ENCODE measurements at places on chromosomes 11 and 22. TPM values are rescaled to one million over a fixed set of nuclear protein-coding genes. Genes with fewer than 3 reads are reported as not detected.

GRCh38 chr22:43886231-43886630 is 5.6 kb downstream of the PNPLA5 start:
- no peak for DNase-seq

DNA sequence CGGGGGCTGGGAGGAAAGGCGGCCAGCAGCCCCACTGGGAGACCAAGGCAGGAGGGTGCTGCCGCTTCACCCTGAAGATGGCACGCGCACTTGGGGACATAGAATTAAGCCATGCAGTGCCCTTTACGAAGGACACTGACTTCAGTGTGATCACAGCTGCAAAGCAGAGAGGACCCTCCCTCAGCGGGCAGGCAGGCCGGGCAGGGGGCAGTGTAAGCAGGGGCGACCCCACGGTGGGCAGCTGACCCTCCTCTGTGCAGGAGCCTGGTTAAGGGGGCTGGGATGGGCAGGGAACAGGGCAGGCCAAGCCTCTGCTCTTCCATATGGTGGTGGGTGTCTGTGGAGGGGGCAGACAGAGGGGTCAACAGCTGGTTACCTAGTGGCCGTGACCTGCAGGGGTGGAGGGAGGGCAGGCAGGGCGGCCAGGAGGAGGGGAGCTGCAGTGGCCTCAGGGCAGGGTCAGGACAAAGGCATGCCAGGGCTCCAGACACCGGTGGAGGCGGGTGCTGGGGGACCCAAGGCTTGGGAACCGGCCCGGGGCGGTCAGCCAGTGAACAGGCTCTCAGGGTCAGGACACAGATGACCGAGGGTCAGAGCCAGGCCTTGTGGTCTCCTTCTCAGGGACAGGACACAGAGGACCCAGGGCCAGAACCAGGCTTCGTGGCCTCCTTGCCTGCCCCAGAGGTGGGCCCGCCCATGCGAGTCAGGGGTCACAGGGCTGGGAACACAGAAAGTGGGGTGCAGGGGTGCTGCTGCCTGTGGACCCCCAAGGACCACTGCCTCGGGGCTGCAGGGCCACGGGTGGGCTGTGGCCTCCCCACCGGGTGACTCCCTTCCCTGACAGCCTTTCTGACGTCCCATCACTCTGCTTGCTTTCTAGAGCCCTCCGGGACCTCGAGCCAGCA is 7.2 kb downstream of the LMNTD2 start:
- DNase-seq, result no peak

DNA sequence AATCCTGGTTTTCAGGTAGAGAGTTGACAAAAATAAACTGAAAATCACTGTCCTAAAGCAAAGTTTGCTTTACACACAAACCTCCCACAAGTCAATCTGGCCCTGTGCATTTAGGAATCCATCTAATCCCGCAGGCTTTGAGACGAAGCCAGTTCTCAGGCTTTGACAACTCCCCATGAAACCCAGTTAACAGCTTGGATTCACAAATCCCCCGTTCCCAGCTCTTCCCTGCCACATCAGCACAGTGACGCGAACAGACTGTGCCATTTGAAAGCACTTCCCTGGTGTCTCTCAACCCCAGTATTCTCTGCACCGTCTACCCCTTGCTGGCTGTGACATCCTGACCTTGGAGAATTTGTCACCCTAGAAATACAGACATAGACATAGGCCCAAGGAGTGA is 117.8 kb downstream of the OPCML start:
- no peak for DNase-seq

GRCh38 chr22:43110927-43111623 is 525 bp downstream of the BIK start:
- no peak for DNase-seq

DNA sequence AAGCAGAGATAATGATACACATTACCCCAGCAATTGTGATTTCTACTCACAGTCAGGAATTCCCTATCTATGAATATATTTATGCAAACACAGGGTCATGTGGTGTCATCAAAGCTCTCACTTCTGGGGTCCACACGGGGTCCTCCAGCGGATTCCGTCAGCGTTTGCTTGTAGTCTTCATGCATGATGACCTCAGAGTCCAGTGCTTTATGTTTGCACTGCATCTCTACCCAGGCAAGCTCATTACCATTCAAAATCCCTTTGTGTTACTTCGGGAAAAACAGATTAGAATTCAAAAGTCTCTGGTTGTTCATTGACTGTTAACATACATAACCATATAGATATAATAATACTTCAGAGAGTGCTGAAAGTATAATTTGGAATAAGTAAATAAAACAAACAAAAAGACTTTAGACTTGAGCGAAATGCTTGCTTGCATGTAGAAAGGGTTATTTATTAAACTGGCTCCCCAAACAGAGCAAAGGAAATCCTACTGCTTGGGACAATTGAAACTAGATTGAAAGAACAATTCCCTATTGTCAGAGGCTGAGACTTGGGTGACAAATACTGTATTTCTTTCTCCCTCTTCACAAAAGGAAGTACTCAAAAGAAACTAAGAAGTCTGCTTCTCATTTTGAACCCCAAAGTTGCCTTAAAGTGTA is 423.1 kb downstream of the ETS1 start:
- DNase-seq, result no peak

GRCh38 chr11:44559207-44559939 is 6.1 kb upstream of the CD82 start:
- DNase-seq, result no peak

DNA sequence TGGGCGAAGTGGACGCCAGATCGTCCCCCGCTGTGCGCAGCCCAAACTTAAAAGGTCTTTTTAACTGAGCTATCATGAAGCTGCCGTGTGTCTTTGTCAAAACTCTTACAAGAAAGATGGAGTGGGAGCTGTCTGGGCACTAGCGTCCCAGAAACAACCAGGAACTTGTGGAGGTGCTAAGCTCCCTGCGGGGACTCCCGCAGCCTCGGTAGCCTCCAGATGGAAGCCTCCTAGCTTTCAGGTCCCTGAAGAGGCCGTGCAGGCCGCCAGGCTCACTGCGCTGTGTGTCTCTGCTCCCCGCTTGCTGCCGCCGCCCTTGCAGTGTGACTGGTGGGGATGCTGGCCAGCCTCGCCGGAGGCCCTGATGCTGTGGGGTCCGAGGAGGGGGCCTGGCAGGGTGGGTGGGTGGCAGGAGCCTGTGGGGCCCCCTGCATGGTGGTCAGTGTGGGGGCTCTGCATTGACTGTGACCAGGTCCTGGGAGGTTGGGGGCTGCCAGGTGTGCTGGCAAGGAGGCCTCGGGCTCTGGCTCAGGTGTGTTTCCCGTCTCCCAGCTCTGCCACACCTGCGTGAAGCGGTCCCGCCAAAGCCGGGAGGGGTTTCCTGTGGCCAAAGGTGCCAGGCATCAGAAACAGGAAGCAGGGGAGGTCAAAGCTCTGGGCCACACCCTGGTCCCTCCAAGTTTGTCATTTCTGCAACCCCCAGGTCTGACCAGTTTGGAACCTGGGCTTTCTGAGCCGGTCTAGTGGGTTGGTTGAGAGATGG is 1.2 kb downstream of the TRABD start:
- no peak for DNase-seq

DNA sequence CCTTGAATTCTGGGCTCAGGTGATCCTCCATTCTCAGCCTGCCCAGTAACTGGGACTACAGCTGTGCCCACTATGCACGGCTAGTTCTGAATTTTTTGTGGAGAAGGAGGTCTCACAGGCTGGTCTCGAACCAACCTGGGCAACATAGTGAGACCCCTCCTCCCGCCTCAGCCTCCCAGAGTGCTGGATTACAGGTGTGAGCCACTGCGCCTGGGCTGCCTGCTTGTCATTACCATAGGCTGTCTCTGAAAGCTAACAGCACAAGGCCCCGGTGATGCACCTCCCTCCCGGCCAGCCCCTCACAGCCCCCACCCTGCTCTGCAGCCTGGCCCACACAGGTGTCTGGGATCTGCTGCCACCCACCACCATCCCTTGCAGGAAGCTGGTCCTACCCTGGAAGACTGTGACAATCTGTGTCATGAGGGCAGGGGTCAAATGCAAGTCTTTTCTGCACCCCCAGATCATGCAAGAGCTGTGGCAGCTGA is 82.4 kb downstream of the DGCR2 start:
- DNase-seq, result no peak

DNA sequence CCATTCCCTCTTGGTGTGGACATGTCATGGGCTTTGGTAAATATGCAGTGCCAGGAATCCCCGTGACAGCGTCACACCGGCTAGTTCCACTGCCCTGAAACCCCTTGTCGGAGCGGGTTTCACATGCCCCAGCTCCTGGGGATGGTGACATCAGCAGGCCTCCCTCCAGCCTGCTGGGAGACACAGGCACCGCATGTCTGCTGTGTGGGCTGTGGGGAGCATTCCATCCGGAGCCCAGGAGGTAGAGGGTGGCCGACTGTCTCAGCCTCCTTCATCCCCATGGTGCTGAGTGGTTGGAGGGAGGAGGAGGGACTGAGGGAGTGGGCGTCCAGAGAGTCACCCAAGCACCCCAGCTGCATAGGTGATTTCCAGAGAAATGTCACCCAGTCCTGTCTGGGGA is 1161.1 kb downstream of the BRD1 start:
- DNase-seq, result no peak

DNA sequence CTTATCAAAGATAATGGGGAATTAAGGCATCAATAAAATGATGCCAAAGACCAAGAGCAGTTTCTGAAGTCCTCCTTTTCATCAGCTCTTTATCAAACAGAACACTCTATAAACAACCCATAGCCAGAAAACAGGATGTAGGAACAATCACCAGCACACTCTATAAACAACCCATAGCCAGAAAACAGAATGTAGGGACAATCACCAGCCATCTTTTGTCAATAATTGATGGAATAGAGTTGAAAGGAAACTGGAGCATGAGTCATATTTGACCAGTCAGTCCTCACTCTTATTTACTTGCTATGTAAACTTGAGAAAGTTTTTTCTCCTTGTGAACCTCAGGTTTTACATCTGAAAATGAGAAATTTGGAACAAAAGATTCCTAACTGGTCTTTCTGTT is 10.0 kb downstream of the MS4A2 start:
- no peak for DNase-seq

Gene OR52E5
- not detected for polyA plus RNA-seq

Gene IFITM10
- polyA plus RNA-seq, result 11.3 TPM
